ENCODE measurements at places on chromosomes 4 and X. TPM values are rescaled to one million over a fixed set of nuclear protein-coding genes. Genes with fewer than 3 reads are reported as not detected.

DNA sequence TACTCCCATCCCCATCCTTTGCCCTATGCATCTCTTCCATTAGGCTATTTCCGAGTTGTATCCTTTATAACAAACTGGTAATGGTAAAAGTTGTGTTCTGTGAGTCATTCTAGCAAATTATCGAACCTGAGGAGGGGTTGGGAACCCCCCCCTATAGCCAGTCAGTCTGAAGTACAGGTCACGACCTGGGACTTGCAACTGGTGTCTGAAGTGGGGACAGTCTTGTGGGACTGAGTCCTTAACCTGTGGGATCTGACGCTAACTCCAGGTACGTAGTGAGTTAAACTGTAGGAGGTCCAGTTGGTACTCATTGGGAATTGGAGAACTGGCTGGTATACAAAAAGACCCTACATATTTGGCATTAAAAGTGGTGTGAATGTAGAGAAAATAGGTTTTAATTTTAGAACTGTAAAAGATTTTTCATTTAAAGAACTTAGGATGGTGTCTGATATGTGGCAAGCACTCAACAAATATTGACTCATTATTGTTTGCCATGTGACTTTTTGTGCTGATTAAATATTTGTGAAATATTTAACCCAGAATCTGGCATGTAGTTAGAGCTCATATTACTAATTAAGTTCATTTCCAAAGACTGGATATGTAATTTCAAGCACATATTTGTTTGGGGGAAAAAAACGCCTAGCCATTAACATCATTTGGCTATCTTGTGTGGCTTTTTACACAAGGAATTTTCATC, 50.7 kb downstream of the CHST7 start:
- no peak for DNase-seq

GRCh38 chrX:17633546-17633945, 103.7 kb upstream of the SCML1 start:
- no peak for DNase-seq

DNA sequence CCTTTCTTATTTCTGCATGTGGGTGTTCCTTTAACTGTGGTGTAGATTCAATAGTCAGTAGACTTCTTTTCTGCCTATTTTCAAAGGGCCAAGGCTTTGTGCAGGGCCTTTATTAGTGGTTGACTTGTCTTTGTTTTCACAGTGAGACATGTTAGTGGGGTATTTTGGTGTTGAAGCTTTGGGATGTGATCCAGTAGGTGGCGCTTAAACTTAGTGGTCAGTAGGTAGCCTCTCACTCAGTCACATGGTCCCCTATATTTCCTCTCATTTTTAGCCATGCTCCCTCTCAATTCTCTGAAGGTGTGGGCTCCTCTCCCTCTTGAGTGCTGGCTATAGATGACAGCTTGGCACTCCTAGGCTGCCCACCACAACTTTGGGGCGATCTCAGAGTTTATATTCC, 23.4 kb upstream of the SLC10A7 start:
- DNase-seq: peak; percentile 14

DNA sequence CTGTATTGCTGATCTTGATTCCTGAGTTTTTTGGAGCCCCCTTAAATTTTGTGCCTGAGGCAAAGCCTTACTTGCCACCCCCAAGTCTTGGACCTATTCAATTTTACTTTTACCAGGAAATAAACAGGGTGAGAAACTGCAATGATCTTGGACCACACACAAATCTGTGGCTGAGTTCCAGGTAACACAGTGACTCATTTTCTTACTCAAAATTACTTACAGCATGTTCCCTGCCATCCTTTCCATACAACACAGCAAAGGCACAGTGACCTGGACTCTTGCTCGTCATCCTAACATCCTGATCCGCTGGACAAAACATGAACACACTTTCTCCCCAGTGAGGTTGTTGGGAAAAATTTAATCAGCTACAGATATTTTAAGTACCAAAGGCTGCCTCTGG, 60.7 kb upstream of the S100G start:
- DNase-seq: peak; percentile 68

DNA sequence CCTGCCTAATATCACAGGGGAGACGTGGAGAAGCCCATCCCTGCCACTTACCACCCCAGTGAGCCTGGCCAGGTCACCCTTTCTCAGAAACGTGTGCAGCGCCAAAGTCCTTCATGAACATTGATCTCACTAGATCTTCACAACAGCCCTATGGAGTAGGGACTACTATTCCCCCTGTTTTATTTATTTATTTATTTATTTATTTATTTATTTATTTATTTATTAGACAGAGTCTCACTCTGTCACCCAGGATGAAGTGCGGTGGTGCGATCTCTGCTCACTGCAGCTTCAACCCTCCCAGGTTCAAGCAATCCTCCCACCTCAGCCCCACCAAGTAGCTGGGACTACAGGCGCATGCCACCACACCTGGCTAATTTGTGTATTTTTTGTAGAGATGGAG, 61.8 kb downstream of the PPP2R2C start:
- no peak for DNase-seq

VSIG4 gene
- polyA plus RNA-seq: not detected

SMR3B gene
- polyA plus RNA-seq: not detected

BRS3 gene
- polyA plus RNA-seq: not detected

LEF1 gene
- polyA plus RNA-seq: 2.6 TPM

SPANXN3 gene
- polyA plus RNA-seq: not detected
